Occipital lobe (tissue), 3 donors: ENCODE measurements at places on chromosomes 2 and 18. TPM values are rescaled to one million over a fixed set of nuclear protein-coding genes. Genes with fewer than 3 reads are reported as not detected.

CHRNG gene
- total RNA-seq = 0.16 TPM

ANKRD36 gene
- total RNA-seq = 506 TPM

ACMSD gene
- total RNA-seq = not detected

SIX3 gene
- total RNA-seq = not detected

FN1 gene
- 85.5 TPM for total RNA-seq

TSPYL6 gene
- 0.31 TPM for total RNA-seq

CD207 gene
- not detected for total RNA-seq

PLCD4 gene
- 0.31 TPM for total RNA-seq

APCDD1 gene
- total RNA-seq = 10.3 TPM

LHCGR gene
- 0.16 TPM for total RNA-seq

PLGLB1 gene
- total RNA-seq = 6.2 TPM

EHD3 gene
- 7.5 TPM for total RNA-seq

PLB1 gene
- total RNA-seq = 2.3 TPM

SRSF7 gene
- total RNA-seq = 133 TPM

FOXD4L1 gene
- total RNA-seq = 0.31 TPM

ANKRD23 gene
- 5.9 TPM for total RNA-seq

NTSR2 gene
- 0.31 TPM for total RNA-seq

KIAA2012 gene
- total RNA-seq = 0.47 TPM

MRO gene
- 0.94 TPM for total RNA-seq

ASIC4 gene
- total RNA-seq = 8.3 TPM

CLEC4F gene
- total RNA-seq = not detected

SRD5A2 gene
- not detected for total RNA-seq

SP140 gene
- total RNA-seq = 1.1 TPM

TMEM17 gene
- 6.4 TPM for total RNA-seq
